ENCODE measurements at places on chromosomes 2 and 18. TPM values are rescaled to one million over a fixed set of nuclear protein-coding genes. Genes with fewer than 3 reads are reported as not detected.

RBM44 gene
- total RNA-seq = 0.71 TPM

OTOS gene
- not detected for total RNA-seq

CHRNG gene
- total RNA-seq = not detected

GRCh38 chr2:24016853-24017703 lies 7.2 kb downstream of the MFSD2B start:
- DNase-seq = no peak

DNA sequence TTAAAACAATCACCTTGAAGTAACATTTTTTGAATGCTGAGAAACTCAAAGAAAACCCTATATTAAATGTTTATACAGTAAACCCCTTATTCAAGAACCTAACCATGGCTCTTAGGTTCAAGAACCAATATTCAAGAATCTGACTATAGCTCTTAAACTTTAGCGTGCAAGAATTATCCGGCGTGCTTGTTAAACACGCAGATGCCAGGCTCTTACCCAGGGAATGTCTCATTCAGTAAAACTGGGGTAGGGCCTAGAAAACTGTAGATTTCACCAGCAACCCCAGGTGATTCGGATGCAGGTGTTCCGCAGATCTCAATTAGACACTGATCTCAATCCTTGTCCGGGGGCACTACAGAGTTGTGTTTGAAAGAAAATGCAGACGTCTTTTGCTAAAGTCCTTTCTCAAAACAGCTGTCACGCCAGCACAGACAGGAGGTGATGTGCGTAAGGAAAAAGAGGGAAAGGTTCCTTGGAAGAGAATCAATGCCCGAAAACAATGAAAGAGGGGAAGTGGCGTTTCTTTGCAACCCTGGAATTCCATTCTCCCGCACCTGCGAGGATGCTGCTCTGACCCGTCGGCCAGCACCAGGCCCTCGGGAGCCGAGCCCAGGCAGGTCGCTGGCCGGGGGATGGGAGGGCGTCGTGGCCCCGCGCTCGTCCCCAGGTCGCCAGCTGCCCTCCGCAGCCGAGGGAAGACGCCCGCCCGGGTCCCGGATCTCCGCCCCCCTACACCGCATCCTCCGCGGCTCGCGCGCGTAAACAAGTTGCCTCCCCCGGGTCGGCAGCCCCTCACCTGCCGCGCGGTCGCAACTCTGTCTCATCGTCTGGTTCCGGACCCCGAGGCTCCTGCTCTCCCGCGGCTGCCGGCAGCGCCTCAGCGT lies 851 bp downstream of the EIF2AK3 start:
- DNase-seq = peak; percentile 76

- no peak for DNase-seq
These were observed 23.6 kb downstream of the WDSUB1 start for GRCh38 chr2:159262904-159263303.

GRCh38 chr2:158024288-158024898 lies 77.3 kb upstream of the UPP2 start:
- DNase-seq = no peak

DNA sequence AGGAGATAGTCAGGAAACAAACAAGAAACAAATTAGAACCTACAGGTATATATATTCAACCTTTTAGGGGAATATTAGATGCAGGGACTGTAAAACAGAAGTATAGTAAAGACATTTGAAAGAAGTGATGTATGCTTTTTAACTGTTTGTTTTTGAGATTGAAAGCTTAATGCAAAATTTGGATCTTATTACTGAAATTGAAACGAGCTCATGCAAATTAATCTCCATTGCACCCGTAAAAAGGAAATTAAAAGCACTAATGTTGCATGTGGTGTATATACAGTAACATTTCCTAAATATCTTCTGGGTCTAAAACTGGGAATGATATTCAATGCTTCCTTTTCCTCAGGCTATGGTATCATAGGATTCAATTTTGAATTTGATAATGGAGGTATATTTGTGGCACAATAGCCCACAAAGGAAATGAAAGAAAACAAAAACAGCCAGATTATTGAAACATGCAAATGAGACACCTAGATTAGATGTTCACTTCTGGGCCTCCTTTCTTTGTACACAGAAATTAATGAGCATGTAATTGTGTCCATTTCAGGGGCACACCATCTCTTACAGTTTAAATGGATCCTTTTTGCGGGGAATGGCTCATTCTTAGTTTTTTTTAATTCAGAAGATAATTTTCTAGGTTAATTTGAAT lies 1.6 kb upstream of the ELOA2 start:
- DNase-seq = no peak

DNA sequence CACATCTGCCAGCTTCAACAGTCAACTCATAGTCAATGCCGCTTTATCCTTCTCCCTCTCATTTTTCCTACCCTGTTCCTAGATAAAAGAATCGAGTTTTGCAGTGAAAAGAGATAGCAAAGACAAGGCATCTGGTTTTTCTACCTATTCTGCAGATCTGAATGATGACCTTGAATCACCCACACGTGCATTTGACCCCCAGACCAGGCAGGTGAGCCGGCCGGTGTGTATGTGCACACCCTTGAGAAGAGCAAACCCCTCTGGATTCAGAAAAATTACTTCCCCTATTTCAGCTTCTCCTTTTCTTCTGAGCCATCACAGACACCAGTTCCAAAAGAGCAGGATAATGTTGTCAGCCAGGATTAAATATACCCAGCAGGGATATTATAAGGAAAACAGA lies 115.6 kb upstream of the ST6GAL2 start:
- no peak for DNase-seq
